ENCODE measurements at places on chromosomes 4 and X.

- no peak for DNase-seq
These were observed 3.2 kb upstream of the CLOCK start for GRCh38 chr4:55549888-55550287.

DNA sequence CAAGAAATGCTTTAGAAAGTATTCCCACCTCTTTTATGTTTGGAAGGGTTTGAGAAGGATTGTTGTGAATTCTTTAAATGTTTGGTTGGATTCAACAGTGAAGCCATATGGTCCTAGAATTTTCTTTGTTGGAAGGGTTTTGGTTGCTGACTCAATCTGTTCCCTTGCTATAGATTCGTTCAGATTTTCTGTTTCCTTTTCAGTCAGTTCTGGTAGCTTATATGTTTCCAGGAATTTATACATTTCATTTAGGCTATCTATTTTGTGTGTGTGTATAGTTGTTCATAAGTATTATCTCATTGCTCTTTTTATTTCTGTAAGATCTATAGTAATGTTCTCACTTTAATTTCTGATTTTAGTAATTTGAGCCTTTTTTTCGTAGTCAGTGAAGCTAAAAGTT, 114.4 kb downstream of the MSN start:
- DNase-seq: no peak

GRCh38 chr4:8774071-8774470, 97.6 kb downstream of the HMX1 start:
- DNase-seq: no peak

- no peak for DNase-seq
These were observed 21.4 kb downstream of the MFAP3L start for GRCh38 chr4:170004651-170005295.

GRCh38 chrX:131067216-131067615, 9.1 kb downstream of the ARHGAP36 start:
- DNase-seq: no peak

DNA sequence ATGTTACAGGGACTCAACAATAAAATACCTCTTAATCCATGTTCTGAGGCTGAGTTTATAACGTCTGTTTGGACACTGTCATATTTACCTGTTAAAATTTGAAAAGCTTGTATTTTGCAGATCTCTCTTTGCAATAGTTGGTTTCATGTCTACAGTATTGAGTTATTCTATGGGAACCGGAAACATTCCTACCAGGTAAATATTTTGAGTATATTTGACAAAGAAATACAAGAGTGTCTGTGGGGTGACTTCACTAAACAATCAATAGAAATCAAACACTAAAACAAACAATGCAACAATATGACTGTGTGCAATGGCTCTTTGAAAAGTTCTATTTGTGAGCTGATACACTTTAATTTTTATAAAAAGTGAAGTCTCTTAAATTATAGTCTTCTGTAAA, 47.7 kb upstream of the CXCL8 start:
- DNase-seq: no peak

GRCh38 chr4:164765833-164766232, 11.9 kb downstream of the SMIM31 start:
- no peak for DNase-seq

Measured in glomerular endothelial cell (primary cell).